ENCODE measurements at places on chromosomes 4 and X.

DNA sequence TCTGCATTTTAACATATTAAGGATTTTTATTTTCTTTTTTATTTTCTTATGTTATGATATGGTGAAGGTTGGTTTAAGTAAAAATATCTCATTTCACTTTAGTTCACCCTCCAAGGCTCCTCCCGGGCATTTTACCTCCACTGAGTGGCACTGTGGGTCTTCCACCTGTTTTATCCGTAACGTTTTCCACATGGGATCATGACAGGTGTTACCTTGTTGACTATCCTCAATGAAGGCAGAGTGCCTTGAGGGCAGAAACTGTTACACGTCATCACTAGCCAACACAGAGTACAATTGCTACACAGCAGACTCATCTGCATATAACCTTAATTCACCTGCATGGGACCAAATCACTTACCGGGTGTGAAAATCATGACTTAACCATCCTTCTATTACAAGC, 105.8 kb downstream of the GEMIN8 start:
- DNase-seq, result no peak

DNA sequence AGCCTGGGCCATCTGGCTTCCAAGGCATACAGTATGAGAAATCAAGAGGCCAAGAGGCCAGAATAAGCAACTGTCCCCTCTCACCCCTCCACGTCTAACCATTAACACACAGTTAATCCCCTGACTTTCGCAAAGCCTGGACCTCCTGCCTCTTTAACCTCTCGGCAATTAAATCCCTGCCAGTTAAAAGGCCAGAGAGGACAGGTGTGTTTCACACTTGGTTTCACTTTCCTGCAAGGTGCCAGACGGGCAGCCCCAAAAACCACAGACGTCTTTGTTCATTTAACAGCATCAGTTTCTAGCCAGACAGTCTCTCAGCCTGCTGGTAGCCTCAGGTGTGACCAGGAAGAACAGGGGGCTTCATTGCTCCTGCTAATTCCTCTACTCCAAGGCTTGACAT, 91.1 kb upstream of the KIT start:
- no peak for DNase-seq

DNA sequence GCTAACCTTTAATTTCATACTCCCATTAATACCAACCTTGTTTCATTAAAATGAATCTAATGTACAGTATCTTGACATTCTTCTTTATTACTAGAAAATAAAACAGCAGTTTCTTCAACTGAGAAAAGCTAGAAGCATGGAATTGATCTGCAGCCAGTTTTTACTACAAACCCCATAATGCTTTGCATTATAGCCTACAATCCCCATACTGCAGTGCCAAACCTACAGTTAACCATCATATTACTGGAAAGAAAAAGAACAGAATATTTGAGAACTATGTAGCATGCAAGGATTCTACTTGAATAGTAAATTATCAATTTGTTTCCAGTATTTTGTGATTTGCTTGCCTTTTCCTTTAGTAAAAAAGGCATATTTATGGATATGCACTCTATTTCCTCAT, 3.2 kb upstream of the IL1RAPL1 start:
- DNase-seq, result no peak

DNA sequence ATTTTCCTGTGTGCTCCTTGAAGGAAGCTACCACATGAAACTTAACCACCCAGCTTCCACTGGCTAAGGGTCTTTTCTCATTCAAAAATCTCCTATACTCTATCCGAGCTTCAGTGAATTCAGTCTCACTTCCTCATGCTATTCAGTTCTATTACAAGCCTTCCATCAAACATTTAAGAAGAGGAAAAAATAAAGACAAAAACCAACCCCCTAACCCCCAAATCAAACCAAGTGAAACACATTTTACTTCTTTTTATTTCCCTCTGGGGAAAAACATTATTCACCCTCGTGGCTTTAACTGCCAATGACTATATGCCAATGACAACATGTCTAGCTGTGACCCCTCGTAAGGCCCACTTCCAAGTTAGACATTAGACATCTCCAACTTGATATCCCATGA, 16.2 kb upstream of the WDR19 start:
- no peak for DNase-seq

DNA sequence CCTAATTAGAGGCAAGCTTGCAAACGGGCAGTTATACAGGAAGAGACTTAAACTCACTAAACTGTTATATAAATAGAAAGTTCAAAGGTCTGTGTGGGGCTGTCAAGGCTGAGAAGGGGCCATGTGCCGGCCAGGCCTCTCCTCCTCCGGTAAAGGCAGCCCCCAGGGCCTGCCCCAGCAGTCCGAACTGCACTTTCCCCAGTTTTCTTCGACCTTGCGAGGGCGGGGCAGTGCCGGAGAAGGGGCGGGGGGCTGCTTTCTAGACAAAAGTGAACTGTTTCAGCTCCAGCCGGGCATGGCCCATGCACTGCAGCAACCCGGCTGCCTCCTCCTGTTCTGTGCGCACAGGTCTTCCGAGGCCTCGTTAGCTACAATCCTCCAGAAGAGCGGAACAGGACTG, 4.1 kb downstream of the AFF2 start:
- DNase-seq, result no peak

DNA sequence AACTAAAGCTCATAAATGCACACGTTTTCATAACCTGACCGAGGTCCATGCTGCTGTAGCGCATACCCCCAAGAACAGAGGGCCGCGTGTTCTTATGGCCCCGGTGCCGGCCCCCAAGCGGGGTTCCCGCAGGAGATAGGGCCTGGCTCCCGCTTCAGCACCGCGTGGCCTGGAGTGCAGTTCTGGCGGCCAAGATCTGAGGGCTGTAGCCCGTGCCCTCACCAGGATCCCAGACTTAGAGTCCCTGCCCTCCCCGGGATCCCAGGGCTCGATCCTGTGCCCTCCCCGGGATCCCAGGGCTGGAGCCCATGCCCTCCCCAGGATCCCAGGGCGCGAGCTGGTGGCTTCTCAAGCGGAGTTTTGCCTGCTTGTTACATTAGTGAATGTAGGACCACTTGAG, 1.0 kb upstream of the GRPEL1 start:
- DNase-seq, result peak; percentile 25
